ENCODE measurements at places on chromosomes 5 and 9. TPM values are rescaled to one million over a fixed set of nuclear protein-coding genes. Genes with fewer than 3 reads are reported as not detected.

GRCh38 chr9:111527347-111527746, 2.4 kb downstream of the ZNF483 start:
- DNase-seq: no peak

- DNase-seq: no peak
These were observed 1.9 kb downstream of the N4BP3 start for GRCh38 chr5:178115136-178115813.

DNA sequence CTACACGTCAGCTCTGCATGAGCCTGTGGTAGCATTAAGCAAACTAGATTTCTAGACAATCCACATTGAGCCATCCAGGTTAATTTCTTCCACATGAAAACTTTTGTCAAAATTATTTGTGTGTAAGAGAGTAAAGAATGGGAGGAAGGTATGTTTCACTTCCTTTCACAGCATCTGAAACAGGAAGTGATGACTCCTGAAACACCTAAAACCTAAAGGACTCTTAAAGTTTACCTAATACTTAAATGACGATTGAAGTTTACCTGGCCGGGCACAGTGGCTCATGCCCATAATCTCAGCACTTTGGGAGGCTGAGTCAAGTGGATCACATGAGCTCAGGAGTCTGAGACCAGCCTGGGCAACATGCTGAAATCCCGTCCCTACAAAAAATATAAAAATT, 223.8 kb downstream of the CEMIP2 start:
- DNase-seq: no peak

NR2F1-AS1 gene
- total RNA-seq: 0.57 TPM

PDLIM4 gene
- 3.8 TPM for total RNA-seq

EQTN gene
- not detected for total RNA-seq

PCDHA11 gene
- not detected for total RNA-seq

GRIA1 gene
- total RNA-seq: 0.15 TPM
